KBM-7 (cell line): ENCODE measurements at places on chromosomes 4 and X.

DNA sequence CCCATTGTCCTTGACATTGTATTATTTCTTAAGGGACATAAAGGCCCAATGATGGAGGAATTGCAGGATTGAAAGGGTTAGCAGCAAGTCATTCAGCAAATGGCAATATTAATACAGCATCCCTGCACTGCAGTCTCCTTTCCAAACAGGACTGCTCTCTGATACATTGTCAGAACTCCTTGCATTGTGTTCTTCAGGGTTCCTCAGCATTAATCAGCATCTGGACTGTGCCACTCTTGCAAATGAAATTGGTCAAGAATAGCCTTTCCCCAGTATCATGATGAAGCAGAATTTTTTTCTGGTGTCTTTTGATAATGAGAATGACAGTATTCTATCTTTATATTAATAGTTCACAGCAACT lies 272.6 kb upstream of the HAND2 start:
- no peak for DNase-seq

DNA sequence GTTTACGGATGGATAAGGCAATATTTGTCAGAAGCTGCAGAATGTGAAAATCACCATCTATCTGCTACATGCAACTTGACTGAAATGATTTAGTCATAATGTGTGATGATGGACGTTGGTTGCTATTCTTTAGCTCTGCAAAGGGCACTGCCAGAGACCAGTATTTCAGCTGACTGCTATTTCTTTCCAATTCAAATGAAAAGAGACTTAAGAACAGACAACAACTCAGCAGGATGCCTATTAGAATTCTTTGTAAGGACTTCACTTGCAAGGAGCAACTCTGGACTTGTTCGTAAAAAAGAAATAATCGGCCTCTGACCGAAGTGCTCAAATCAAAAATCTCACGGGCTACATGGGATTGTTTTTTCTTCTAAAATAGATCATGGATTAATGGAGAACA lies 262.7 kb downstream of the DHX15 start:
- DNase-seq, result no peak

GRCh38 chr4:8556341-8557150 lies 23.6 kb upstream of the GPR78 start:
- no peak for DNase-seq

DNA sequence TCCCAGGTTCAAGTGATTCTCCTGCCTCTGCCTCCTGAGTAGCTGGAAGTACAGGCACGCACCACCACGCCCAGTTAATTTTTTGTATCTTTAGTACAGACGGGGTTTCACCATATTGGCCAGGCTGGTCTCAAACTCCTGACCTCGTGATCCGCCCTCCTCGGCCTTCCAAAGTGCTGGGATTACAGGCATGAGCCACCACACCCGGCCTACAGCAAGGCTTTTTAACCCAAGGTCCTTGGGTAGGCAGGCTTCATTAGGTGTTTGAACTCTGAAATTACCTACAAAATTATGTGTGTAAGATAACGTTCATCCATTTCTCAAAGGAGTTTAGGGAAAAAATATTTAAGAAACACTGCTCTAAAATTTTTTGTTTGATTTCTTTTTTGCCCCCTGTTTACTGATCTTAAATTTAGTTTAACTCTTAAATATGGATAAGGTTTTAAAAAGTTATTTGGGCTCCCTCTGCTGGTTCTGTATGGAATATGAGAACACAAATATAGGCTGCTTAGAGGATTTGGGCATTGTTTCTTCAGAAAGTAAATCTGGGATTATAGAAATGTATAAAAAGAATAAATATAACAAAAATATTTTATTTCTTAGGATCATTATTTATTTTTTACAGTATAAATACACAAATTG lies 92.8 kb downstream of the CBR4 start:
- peak; percentile 63 for DNase-seq

GRCh38 chrX:3263681-3264126 lies 82.7 kb downstream of the MXRA5 start:
- no peak for DNase-seq

GRCh38 chrX:137424679-137425078 lies 141.2 kb upstream of the ZIC3 start:
- no peak for DNase-seq

DNA sequence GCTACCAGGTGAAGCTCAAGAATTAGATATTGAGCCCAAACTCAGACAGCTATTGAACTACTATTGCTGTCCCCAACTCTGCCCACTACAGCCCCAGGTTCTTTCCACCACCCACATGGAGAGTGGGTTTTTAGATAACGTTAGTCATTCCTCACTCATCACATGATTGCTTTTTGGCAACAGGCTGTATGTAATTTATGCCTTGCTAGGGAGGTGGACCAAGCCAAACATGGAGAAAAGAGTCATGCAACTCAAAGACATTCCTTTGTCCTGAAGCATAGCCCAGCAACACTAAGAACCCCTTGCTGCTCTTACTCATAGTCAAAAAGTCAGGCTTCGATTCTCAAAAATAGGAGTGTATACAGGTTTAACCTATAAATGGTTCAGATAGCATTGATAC lies 275.9 kb upstream of the VCX3A start:
- no peak for DNase-seq

GRCh38 chrX:1341545-1342184 lies 5.1 kb downstream of the IL3RA start:
- no peak for DNase-seq

DNA sequence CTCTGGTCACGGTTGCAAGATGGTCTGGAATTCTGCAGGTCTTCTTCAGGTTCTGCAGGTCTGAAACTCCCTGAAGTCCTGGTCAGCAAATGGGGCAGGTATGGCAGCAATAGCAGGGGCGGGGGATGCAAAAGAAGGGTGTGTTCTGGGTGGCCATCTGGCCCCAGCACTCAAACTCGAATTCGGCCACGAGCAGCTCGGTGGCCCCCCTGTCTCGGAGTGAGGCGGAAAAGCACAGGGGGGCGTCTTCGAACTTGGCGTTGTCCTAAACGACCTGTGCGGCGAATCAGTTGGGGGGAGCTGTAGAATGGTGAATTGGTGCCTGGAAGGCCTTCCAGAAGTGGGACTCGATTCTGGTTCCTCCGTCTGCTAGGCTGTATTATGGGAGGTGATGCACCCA lies 2.1 kb downstream of the RTL5 start:
- DNase-seq, result no peak

DNA sequence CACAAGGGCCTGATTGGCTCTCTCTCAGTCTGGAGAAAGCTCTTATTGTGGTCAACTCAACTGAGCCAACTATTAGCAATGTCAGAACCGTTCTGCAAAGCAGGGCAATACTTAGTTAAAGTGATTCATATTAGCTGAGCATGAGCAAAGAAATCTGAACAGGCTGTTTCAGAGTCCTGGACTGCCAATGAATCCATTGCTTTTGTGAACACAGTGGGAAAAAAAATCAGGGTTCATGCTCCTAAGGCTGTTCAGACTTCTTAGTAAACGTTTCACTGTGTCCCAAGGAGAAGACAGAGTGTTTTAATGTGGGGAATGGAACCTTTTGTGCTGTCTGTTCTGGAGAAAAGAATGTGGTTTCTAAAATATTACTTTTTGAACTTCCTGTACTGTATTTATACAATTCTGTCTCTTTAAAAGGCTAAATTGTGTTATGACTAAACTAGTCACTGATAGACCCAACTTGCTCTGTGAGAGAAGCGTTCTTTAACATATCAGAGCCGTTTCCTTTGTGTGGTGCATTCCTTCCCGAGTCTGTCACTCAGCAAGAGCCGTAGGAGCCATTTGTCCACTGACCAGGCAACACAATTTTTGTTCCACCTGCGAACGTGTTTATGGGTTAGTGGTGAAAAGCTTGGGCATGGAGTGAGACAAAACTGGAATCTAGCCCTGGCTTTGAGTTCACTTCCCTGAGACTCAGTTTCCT lies 366.1 kb downstream of the FBXO8 start:
- no peak for DNase-seq

DNA sequence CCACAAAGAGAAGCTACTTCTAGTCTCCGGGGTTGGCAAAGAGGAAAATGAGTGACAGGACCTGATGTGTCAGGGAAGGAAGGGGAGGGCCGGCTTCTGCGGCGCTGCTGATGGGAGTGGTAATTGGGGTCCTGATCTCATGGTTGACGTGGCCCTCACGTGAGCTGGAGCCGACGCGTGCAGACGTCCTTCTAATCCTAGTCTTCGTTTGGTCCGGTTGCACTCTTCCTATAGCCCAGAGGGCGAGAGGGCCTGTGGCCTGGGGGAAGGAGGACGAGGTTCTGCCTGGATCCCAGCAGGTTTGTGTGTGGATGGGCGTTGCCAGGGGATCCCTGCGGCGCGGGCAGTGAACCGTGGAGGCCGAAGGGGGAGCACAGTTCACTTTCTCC lies at the start of gene ARMCX1:
ARMCX1 (plus strand) TSS at position 186 of the 389 bp plus-strand sequence. CDS start 2,384 bp downstream, outside the sequence.
- DNase-seq, result no peak

- no peak for DNase-seq
Measured at GRCh38 chr4:84433633-84434222, 65.4 kb downstream of the NKX6-1 start.

DNA sequence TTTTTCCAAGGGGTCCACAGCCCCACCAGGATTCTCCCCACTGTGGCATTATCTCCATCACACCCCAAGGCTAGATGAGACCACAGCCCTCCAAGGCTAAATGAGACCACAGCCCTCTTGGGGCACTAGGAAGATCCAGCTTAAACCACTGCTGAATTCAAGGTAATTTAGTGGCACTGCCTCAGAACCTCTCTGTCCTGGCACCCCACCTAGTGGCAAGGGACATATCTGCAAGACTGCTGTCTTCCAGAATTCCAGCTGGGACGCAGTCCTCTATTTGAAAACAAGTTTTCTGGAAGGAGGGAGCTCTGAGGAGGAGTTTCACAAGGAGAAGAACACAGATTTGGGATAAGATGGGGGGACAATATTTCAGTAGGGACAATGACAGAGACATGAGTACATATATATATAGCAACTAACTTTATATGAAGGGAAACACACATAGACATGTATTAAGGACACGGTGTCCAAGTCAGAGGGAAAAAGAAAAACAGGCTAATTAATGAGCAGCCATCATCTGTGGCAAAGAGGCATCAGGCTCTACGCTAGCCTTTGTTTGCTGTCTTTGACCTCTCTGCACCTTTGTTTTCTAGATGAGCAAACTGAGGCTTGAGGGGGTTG lies 9.3 kb downstream of the CETN2 start:
- DNase-seq, result peak; percentile 47

- no peak for DNase-seq
Measured at GRCh38 chrX:139094671-139095592, 383.4 kb upstream of the FGF13 start.

- no peak for DNase-seq
Measured at GRCh38 chr4:147327322-147327721, 153.6 kb upstream of the EDNRA start.

- no peak for DNase-seq
Measured at GRCh38 chr4:128527946-128528576, 240.4 kb upstream of the PGRMC2 start.

- peak; percentile 14 for DNase-seq
Measured at GRCh38 chr4:17597517-17597916, 16.9 kb upstream of the MED28 start.

- DNase-seq, result no peak
Measured at GRCh38 chrX:105910563-105911105, 88.3 kb downstream of the NRK start.
